ENCODE measurements at places on chromosomes 12 and 14.

- DNase-seq, result peak; percentile 75
These were observed 6.5 kb downstream of the LAG3 start for GRCh38 chr12:6778574-6779550.

GRCh38 chr12:80567401-80567800, 123.4 kb downstream of the PTPRQ start:
- DNase-seq, result no peak

GRCh38 chr12:62320054-62320453, 59.9 kb downstream of the USP15 start:
- DNase-seq, result no peak

- DNase-seq, result no peak
These were observed 8.0 kb upstream of the TEP1 start for GRCh38 chr14:20421267-20421666.

- no peak for DNase-seq
These were observed 21.2 kb downstream of the ZFP36L1 start for GRCh38 chr14:68771631-68772030.

GRCh38 chr14:41490323-41490722, 116.4 kb upstream of the LRFN5 start:
- DNase-seq, result no peak

DNA sequence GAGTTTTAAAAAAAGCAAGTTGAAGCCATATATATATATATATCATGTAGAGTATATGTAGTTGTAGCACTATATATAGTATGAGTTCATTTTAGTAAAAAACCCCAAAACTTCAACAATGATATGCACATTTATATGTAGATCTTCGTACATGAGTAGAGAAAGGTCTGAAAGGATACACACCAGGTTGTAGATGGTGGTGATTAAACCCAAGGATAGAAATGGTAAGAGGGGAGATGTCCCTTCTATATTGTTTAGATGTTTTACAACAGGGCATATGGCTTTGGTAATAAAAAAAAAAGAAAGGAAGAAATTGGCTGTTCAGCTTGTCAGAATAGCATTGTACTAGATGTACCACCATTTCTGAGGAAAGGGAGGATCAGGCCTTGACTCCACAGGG, 31.9 kb upstream of the MED13L start:
- DNase-seq, result no peak

GRCh38 chr14:100263141-100263540, 24.2 kb downstream of the YY1 start:
- DNase-seq, result no peak

DNA sequence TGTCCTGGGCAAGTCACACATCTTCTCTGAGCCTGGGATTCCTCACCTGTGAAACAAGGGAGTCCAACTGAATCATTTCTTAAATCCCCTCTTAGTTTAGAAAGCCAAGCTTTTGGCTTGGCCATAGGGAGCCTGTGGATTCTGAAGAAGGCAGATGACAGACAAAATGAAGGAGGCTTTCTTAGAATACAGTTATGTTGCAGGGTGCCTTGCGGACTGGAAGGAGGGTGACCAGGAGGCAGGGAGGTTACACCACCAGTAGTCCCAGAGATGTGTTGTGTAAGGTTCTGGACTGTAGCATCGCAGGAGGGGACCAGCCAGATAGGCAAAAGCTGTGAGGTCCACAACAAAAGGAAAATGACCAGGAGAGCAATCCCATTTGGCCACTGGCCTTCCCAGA, 8.2 kb upstream of the ACVR1B start:
- DNase-seq, result no peak

GRCh38 chr12:128015276-128015675, 251.7 kb upstream of the TMEM132C start:
- DNase-seq, result no peak

DNA sequence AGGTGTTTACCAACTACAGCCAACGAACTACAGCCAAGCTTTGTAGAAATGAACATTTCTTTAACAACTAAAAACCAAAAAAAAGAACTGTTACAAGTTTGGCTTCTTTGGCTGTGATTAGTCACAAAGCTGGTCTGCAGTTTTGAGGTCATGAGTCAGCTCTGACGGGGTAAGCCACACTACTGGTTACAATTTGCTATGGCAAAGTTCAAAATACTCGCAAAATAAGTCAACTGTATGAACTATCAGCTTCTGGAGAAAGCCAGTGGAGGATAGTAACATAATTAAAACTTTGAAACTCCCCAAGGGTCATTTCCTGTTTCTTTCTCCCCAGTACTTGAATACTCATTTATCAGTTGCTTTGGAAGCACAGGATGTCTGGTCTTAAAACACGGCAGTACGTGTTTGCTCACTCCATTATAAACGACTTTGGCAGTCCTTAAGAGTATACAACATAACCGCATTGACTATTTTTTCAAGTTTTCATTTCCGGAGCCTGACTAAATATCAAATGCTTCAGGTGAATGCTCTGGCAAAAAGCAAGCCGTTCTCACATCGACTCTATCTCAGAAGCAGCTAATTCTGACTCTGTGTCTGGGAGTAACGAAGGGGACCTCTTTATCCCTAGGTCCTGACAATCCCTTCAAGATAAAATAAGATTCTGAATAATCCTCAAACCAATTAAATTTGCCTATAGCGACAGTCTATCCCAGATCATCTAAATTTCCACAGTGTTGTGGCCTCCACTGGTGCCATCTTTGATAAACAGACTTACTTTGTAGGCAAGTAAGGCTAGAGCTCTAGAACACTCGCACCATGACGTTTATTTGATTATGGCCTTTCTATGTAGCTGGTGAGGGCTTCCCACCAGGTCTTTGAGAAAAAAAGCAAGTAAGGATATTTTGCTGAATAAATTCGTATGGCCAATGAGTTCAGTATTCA, 10.6 kb downstream of the PHLDA1 start:
- DNase-seq, result peak; percentile 40

GRCh38 chr12:130514149-130514551, 176.5 kb downstream of the PIWIL1 start:
- no peak for DNase-seq

GRCh38 chr14:103372552-103373304, 12.5 kb upstream of the MARK3 start:
- no peak for DNase-seq

DNA sequence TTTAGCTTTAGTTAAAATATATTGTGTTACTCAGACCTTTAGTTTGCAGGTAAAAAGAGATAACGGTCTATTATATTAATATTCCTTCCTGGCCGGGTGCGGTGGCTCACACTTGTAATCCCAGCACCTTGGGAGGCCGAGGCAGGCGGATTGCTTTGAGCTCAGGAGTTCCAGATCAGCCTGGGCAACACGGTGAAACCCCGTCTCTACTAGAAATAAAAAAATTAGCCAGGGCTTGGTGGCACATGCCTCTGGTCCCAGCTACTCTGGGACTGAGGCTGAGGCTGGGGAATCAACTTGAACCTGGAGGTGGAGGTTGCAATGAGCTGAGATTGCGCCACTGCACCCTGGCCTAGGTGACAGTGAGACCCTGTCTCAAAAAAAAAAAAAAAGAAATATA, 13.2 kb upstream of the EID3 start:
- DNase-seq, result no peak
